ENCODE measurements at places on chromosomes 5 and 9. TPM values are rescaled to one million over a fixed set of nuclear protein-coding genes. Genes with fewer than 3 reads are reported as not detected.

Gene DMRT3
- total RNA-seq: not detected

Gene UGT3A1
- not detected for total RNA-seq

Gene KIF4B
- not detected for total RNA-seq

Gene ELOVL7
- total RNA-seq: 2.8 TPM

DNA sequence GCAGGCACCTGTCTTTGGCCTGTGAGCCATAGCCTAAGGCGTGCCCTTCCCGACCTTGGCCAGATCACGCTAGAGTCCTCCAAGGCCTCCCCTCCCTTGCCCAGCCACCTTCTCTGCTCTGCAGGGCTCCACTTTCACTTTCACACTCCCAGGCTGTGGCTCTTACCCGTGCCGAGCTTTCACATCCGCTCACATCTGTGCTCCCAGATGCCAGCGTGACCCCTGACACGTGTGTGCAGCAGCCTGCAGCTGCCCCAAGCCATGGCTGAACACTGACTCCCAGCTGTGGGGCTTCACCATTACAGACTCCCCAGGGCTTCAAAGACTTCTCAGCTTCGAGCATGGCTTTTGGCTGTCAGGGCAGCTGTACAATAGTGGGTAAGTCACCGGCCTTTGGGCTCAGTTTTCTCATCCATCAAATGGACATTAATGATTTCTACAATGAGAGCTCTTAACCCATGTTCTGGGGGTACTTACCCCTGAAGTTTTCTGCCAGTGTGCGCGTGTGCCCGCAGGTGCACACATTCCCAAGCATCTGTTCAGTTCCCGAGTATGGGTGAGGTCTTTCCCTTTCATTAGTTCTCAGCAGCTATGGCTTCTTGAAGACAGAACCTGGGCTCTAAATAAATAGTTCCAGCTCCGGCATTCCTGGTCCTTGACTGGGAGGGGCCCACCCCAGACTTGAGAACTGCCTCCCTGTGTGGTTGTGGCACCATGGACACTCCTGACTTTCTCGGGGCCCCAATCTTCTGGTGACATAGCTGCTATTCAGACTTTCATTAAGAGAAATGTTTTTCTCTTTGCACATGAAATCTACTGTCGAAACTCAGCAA, 118.6 kb downstream of the RGS3 start:
- peaks cover 12% of the 10 kb centered on the region for H3K36me3 ChIP-seq
- H3K4me1 ChIP-seq: peaks cover 54% of the 10 kb centered on the region
- DNase-seq: peak; percentile 57
- H3K27me3 ChIP-seq: no peaks in the 10 kb centered on the region
- H3K27ac ChIP-seq: peak overlapping the region; percentile 80

GRCh38 chr9:71648453-71648852, 119.9 kb downstream of the CEMIP2 start:
- peaks cover 3% of the 10 kb centered on the region for H3K27me3 ChIP-seq
- H3K4me1 ChIP-seq: peaks cover 9% of the 10 kb centered on the region
- no peak for DNase-seq
- H3K27ac ChIP-seq: no peak overlapping the region
- no peaks in the 10 kb centered on the region for H3K36me3 ChIP-seq

DNA sequence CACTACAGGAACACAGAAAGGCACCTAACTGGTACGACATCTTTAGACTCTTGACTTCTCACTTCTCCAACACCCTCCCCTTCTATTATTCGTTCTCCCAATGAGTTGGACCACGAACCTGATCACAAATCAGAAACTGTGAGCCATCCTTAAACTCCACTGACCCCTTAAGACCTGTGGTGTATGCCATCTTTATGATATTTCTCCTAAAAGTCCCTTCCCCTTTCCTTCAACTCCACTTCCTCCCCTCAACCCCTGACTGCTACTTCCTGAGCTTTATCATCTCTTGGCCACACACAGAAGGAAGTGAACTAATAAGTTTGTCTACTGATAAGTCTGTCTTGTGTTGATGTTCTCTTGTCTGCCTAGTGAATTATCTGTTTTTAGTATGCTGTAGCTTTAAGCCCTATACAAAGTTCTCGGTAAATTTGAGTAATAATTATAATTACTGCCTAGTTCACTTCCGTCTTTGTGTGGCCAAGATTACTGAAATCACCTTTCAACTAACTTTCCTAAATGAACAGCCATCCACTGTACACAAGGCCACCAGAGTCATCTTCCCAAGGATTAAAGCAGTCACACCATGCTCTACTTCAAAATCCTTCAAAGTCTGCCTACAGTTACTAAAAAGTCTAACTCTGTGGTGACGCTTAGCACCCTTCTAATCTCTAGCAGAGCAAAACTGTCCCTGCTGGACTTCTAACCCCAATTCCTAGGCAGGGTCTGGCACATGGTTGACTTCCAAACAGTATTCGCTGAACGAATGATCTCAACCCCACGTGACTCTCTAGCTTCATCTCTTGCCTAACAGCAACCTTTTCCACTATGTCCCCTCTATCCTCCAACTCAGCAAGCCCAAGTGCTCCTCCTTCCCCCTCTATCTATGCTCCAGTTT, 23.2 kb downstream of the ELOVL7 start:
- H3K27ac ChIP-seq: no peak overlapping the region
- no peak for DNase-seq
- H3K36me3 ChIP-seq: no peaks in the 10 kb centered on the region
- no peaks in the 10 kb centered on the region for H3K4me1 ChIP-seq
- H3K27me3 ChIP-seq: no peaks in the 10 kb centered on the region
- H3K4me3 ChIP-seq: no peak overlapping the region

GRCh38 chr5:84370176-84370575, 14.5 kb downstream of the EDIL3 start:
- H3K27me3 ChIP-seq: no peaks in the 10 kb centered on the region
- no peak for DNase-seq
- H3K4me1 ChIP-seq: no peaks in the 10 kb centered on the region
- H3K27ac ChIP-seq: no peak overlapping the region
- H3K36me3 ChIP-seq: no peaks in the 10 kb centered on the region
- H3K4me3 ChIP-seq: no peak overlapping the region

DNA sequence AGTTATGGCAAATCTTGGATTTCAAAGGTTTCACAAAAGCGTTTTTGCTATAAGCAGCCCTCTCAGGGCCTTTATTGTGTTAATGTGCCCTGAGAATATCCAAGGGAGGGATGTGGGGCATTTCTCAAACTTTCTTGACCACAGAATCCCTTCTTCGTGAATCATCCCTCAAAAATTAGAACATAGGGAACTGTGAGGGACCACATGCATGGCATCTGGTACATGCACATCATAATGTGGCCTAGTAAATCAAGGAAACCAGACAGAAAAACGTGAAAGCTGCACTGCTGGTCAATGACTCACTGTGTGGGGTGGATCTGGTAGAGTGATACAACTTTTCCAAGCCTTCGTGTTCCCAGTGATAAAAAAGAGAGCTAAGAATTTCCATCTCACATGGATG, 22.4 kb downstream of the DDX31 start:
- peaks cover 66% of the 10 kb centered on the region for H3K36me3 ChIP-seq
- H3K4me1 ChIP-seq: no peaks in the 10 kb centered on the region
- H3K27ac ChIP-seq: no peak overlapping the region
- no peak for DNase-seq

GRCh38 chr5:69271376-69271775, 36.7 kb downstream of the CDK7 start:
- peaks cover 4% of the 10 kb centered on the region for H3K4me1 ChIP-seq
- no peaks in the 10 kb centered on the region for H3K27me3 ChIP-seq
- H3K27ac ChIP-seq: no peak overlapping the region
- H3K4me3 ChIP-seq: no peak overlapping the region
- H3K36me3 ChIP-seq: peaks cover 46% of the 10 kb centered on the region

- H3K27me3 ChIP-seq: no peaks in the 10 kb centered on the region
- no peaks in the 10 kb centered on the region for H3K36me3 ChIP-seq
- no peaks in the 10 kb centered on the region for H3K4me1 ChIP-seq
- no peak for DNase-seq
Observed at GRCh38 chr9:92003308-92004044, 53.4 kb upstream of the ROR2 start.

GRCh38 chr5:179192185-179192890, 132.2 kb downstream of the ZNF354C start:
- no peak overlapping the region for H3K4me3 ChIP-seq
- no peaks in the 10 kb centered on the region for H3K36me3 ChIP-seq
- H3K27ac ChIP-seq: no peak overlapping the region
- no peak for DNase-seq
- H3K27me3 ChIP-seq: no peaks in the 10 kb centered on the region
- H3K4me1 ChIP-seq: no peaks in the 10 kb centered on the region

DNA sequence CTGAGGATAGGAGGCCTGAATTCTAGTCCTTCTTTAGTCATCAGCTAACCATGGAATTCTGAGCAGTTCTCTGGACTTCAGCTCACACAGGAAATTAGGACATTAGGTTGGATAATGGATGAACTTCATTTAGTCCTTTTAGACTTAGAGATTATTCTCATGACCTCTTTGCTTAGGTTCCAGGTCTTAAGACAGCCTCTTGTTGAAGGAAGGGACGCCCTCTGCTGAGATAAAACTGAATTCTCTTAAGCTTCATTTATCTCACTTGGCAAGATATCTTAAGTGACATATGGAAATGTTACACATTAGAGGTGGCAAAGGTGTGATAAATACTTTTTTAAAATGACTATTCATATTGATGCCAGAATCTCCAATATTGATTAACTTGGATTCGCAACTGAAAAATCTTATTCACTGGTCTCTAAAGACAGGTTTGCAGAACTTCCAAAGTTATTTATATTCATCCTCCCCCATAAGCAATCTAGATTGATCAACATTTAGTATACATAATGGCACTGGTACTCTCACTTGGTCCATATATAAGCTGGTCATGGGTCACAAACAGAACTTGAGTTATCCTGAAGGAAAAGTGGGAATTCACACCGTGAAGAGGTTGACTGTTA, 16.9 kb upstream of the ZNF366 start:
- no peak overlapping the region for H3K4me3 ChIP-seq
- no peaks in the 10 kb centered on the region for H3K4me1 ChIP-seq
- H3K27me3 ChIP-seq: peaks cover 3% of the 10 kb centered on the region
- H3K27ac ChIP-seq: no peak overlapping the region
- no peak for DNase-seq
- H3K36me3 ChIP-seq: no peaks in the 10 kb centered on the region

DNA sequence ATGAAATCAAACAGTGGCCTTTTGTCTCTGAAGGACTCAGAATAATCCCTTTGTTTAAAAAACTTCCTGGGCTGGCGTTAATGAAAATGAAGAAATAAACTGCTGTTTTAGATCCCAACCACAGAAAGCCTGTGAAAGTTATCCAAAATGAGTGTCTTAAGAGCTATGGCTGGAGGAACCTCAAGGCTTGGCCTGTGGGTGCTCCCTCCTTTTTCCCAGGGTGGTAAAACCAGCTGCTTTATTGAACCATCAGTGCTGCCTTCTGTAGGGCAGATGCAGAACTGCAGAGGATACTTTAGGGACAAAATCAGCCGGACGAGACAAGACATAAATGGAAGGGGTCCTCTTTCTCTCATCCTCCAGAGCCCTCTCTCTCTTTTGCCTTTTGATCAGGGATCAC, 100.9 kb downstream of the SMARCA2 start:
- H3K27me3 ChIP-seq: no peaks in the 10 kb centered on the region
- H3K36me3 ChIP-seq: peaks cover 88% of the 10 kb centered on the region
- H3K4me1 ChIP-seq: no peaks in the 10 kb centered on the region
- no peak overlapping the region for H3K4me3 ChIP-seq
- no peak overlapping the region for H3K27ac ChIP-seq

- H3K4me3 ChIP-seq: no peak overlapping the region
- no peaks in the 10 kb centered on the region for H3K27me3 ChIP-seq
- H3K4me1 ChIP-seq: no peaks in the 10 kb centered on the region
- no peak for DNase-seq
Observed at GRCh38 chr5:147586832-147587231, 77.0 kb upstream of the DPYSL3 start.

- no peaks in the 10 kb centered on the region for H3K4me1 ChIP-seq
- DNase-seq: no peak
Observed at GRCh38 chr9:36317766-36318165, 59.5 kb upstream of the GNE start.

GRCh38 chr5:151154931-151155774, 2.4 kb downstream of the ANXA6 start:
- H3K36me3 ChIP-seq: no peaks in the 10 kb centered on the region
- H3K27ac ChIP-seq: peak overlapping the region; percentile 87
- no peaks in the 10 kb centered on the region for H3K27me3 ChIP-seq
- H3K4me1 ChIP-seq: peaks cover 82% of the 10 kb centered on the region
- DNase-seq: peak; percentile 85
- peak overlapping the region; percentile 92 for H3K4me3 ChIP-seq

GRCh38 chr9:90901933-90902332, 100.3 kb downstream of the SYK start:
- H3K36me3 ChIP-seq: no peaks in the 10 kb centered on the region
- H3K27ac ChIP-seq: no peak overlapping the region
- no peaks in the 10 kb centered on the region for H3K27me3 ChIP-seq
- no peak for DNase-seq

- no peak for DNase-seq
- no peaks in the 10 kb centered on the region for H3K36me3 ChIP-seq
- H3K27ac ChIP-seq: no peak overlapping the region
- no peaks in the 10 kb centered on the region for H3K4me1 ChIP-seq
- no peaks in the 10 kb centered on the region for H3K27me3 ChIP-seq
- H3K4me3 ChIP-seq: no peak overlapping the region
Observed at GRCh38 chr9:113501129-113501686, 37.7 kb downstream of the RGS3 start.

DNA sequence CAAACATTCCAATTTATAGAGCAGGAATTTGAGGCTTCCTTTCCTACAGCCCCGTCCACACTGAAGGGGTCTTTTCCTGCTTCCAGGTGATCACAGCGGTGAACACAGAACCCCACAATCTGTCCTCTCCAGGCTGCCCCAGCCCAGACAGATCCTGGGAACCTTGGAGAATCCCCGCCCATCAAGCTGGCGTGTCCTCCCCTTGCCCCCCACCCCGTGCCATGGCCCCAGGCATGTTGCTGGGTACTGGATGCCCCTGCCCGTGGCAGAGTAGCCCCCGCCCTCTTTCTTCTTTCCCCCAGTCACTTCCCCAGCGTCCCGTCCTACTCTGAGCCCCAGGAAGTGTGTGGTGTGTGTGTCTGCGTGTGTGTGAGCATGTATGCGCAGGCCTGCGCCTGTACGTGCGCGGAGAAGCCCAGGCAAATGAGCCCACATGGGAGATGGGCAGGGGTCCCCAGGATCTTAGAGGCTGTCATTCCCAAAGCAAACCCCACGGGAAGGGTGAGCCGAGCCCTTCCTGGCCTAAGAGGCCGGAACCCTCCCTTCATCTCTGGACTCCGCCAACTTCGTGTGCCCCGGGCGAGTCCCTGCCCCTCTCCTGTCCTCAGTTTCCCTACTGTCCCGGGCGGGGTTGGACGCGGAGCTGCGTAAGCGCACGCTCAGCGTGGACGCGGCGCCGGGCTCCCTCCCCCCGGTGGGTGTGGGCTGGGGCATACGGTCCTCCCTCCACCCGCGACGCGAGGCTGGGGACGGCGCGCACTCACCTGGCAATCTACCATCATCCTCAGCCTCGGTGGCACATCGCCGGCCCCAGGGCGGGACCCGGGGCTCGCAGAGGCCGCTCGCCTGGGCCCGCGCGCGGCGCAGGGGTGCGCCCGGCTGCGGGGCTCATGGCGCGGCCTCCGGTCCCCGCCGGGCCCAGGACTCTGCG, 15.2 kb downstream of the GBGT1 start:
- peak; percentile 63 for DNase-seq
- no peaks in the 10 kb centered on the region for H3K27me3 ChIP-seq
- H3K4me3 ChIP-seq: peak overlapping the region; percentile 74
- peaks cover 51% of the 10 kb centered on the region for H3K4me1 ChIP-seq
- no peaks in the 10 kb centered on the region for H3K36me3 ChIP-seq
